ENCODE measurements at places on chromosomes 3 and 15.
A peak's percentile ranks its signal among the peaks of the same experiment; 100 is the strongest.

DNA sequence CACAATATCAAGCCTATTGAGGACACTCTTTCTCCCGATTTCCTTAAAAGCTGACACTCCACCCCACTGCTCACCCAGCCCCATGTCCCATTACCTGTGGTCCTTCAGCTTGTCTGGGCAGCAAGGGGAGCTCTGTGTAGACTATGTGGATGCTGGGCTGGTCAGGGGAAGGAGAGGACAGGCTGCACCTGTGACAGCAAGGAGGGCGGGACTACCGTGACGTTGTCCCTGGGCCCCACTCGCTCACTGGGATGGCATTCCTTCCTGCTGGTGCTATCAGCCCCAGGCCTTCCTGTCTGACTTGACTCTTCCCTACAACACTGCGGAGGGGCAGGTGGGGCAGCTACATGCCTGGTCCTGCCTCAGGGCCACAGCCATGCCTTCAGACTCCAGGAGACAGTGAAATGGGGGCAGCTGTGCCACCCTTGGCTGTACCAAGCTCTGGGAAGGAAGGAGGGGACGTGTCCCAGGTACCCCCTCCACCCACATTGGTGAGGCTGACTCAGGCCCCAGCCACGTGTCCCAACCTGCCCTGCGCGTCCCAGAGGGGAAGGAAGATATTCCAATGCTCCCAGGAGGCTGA, at the start of gene TMEM40:
TMEM40 (minus strand) TSS at position 163 of the 583 bp plus-strand sequence. CDS start 9,427 bp downstream, outside the sequence.
- DNase-seq: no peak

GRCh38 chr3:169952045-169952444, 14.6 kb upstream of the SEC62 start:
- no peak for DNase-seq

DNA sequence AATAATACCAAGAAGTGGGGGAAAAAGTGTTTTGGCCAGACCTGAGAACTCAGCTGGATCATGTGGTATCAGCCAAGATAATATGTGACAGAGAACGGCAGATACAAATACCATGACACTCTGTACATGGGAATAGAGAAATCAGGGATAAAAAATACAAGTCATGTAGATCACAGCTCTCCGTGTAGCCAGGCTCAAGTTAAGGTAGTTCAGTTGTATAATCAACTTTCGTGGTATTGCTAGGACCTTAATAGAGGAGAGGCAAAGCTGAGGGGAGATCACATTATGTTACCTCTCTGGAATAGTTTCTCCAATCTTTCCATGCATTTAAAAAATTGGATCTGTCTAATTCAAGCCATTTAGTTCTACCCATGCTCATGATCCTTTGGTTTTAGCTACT, 179.8 kb downstream of the GHSR start:
- no peak for DNase-seq

- no peak for DNase-seq
Measured at GRCh38 chr3:129061888-129062834, 1.6 kb downstream of the GP9 start.

GRCh38 chr3:25555695-25556437, 108.8 kb downstream of the TOP2B start:
- no peak for DNase-seq

DNA sequence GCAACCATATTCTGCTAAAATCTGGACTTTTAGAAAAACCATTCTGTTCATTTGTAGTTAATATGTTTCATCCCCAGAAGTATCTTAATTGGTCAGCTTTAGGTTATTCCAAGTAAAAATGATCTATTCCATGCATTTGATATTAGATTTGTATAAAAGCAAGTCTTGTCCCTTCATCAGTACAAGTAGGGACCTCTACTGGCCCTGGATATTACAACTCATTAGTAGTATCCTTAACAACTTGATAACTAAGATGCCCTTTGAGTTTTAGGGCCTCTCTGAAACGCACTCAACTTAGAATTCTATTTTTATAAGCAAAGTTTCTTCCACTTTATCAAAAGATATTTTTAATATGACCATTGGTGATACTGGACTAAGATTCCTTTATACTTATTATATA, 25.3 kb upstream of the SELENOT start:
- no peak for DNase-seq

DNA sequence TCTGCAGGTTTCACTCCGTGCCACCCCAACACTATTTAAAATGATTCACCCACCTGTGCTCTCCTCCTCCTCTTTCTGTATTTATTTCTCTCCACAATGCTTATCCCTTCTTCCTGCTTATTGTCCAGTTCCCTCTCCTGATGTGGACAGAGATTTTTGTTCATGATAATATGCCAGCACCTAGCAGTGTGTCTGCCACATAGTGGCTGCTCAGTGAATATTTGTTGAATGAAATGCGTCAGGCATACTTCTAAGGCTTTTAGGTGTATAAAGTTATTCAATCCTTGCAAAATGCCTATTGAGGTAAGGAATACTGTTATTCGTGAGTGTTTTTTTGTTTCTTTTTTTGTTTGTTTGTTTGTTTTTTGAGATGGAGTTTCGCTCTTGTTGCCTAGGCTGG, 67.5 kb upstream of the MME start:
- no peak for DNase-seq

- DNase-seq: no peak
Measured at GRCh38 chr3:104564045-104564643, 802.6 kb upstream of the ALCAM start.

GRCh38 chr3:159637883-159638542, 350.6 kb upstream of the IL12A start:
- no peak for DNase-seq

GRCh38 chr15:76138436-76138835, 78.7 kb downstream of the TMEM266 start:
- DNase-seq: no peak

DNA sequence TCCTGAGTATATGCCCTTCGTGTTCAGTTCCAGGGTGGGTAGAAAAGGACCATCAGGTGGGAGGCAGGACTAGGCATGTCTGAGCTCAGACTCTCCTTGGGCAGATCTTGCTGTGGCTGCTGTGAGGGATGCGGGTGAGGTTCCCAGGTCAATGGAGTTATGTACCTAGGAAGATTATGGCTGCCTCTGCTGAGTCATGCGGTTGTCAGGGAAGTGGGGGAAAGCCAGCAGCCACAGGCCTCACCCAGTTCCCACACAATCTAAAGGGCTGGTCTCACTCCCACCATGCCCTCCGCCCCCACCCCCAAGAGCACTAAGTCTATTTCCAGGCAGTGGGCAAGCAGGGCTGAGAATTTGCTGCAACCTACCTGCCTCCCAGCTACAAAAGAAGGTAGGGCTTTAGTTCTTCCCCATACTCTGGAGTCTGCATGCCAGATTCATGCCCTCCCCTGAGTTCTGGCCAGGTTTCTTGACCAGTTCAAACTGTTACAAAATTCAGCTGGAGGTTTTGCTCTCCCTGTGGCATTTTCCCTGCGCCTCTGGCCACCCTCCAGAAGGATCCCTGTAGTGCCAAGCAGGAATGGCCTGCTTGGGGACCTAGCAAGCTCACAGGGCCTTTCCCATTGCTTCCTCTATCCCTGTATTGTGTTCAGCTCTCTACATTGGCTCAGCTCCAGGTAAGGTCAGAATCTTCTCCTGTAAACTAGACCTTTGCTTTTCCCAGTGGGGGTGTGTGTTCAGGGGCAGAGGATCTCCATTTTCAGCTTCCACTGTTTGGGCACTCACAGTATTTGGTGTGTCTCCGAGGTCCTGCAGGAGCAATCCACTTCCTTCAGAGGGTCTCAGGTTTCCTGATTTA, 12.7 kb upstream of the TMCO5A start:
- DNase-seq: no peak

GRCh38 chr3:194379231-194379630, 9.7 kb upstream of the LRRC15 start:
- DNase-seq: no peak

- no peak for DNase-seq
Measured at GRCh38 chr3:105324951-105325350, 41.8 kb upstream of the ALCAM start.

- DNase-seq: peak; percentile 15
Measured at GRCh38 chr3:13644341-13645117, 95.6 kb downstream of the FBLN2 start.

DNA sequence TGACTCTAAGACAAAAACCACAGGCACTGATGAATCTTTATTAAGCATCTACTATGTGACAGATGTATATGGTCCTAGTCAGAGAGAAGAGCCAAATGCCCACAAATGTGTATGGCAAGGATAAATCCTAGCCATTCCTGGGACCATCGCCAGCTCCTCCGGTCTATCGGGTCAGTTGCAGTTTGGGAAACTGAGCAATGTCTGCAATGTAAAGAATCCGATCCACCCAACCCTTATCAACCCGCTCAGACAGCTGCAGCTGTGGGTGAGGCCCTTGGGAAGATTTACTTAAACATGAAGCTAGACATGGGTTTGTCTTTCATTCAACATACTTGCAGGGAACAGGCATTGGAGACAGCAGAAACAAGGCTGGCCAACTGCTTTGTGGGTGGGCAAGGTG, 40.5 kb upstream of the CDV3 start:
- no peak for DNase-seq

GRCh38 chr15:55267401-55268175, 22.0 kb downstream of the RAB27A start:
- no peak for DNase-seq

GRCh38 chr3:52752045-52752660, 18.6 kb downstream of the NEK4 start:
- no peak for DNase-seq

DNA sequence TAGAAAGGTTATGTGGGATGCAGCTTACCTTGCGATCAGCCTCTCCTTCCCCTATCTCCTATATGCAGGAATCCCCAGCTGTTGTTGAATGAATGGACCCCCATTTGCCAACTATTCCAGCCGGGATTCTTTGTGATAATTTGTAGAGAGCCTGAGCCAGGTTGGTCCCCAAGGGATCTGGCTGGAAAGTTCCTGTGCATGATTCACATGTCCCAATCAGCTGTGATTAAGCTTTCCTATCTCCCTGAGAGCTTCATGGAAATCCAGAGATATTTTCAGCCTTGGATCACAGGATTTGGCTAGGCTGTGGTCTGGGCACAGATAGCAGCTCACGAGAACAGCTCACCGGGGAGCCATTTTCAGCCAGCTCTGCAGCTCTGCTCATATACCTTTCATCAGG, 76.7 kb downstream of the ARNT2 start:
- DNase-seq: peak; percentile 85

GRCh38 chr3:5828251-5828650, 640.7 kb downstream of the EDEM1 start:
- DNase-seq: no peak

DNA sequence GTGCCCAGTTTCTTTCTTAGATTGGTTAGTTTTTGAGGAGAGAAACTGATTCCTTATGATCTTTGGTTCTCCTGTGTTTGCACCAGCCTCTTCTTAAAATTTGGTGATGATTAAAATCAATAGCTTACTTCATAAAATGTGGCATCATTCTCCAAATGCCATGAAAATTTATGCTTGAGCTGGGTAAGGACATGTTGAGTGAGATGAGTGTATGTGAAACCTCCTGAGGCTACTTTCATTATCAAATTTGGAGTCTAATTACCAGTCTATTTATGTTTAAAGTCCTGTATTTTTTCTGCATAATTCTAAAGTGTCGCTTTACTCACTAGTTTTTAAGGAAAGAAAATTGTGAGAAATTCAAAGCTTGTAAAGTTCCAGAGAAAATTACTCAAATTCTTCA, 102.1 kb downstream of the DIPK2A start:
- DNase-seq: no peak

DNA sequence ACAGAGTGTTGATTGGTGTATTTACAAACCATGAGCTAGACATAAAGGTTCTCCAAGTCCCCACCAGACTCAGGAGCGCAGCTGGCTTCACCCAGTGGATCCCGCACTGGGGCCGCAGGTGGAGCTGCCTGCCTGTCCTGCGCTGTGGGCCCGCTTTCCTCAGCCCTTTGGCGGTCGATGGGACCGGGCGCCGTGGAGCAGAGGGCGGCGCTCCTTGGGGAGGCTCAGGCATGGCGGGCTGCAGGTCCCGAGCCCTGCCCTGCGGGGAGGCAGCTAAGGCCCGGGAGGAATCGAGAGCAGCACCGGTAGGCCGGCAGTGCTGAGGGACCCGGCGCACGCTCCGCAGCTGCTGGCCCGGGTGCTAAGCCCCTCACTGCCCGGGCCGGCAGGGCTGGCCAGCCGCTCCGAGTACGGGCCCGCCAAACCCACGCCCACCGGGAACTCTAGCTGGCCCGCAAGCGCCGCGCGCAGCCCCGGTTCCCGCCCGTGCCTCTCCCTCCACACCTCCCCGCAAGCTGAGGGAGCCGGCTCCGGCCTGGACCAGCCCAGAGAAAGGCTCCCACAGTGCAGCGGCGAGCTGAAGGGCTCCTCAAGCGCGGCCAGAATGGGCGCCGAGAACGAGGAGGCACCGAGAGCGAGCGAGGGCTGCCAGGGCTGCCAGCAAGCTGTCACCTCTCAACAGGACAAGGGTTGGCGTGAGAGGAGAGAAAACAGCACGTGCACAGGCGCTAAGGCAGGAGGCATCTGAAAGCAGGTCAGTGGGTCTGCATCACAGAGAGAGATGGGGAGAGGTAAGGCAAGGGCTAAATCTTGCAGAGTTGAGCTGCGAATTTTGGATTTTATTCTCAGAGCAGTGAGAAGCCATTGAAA, 5.9 kb upstream of the EPB42 start:
- DNase-seq: no peak

GRCh38 chr15:40872791-40873693, 992 bp downstream of the RHOV start:
- DNase-seq: no peak
